IPS DF 19.7 (cell line): ENCODE measurements at places on chromosomes 4 and X.

- no peak for DNase-seq
Measured at GRCh38 chrX:104315555-104315954, 60.8 kb upstream of the ESX1 start.

- no peak for DNase-seq
Measured at GRCh38 chr4:87543835-87544461, 14.8 kb upstream of the SPARCL1 start.

- no peak for DNase-seq
Measured at GRCh38 chr4:113837397-113837796, 75.9 kb upstream of the CAMK2D start.

GRCh38 chr4:183783991-183784553 is 121.0 kb upstream of the STOX2 start:
- DNase-seq, result no peak

GRCh38 chr4:134636338-134637051 is 434.9 kb upstream of the PABPC4L start:
- no peak for DNase-seq

DNA sequence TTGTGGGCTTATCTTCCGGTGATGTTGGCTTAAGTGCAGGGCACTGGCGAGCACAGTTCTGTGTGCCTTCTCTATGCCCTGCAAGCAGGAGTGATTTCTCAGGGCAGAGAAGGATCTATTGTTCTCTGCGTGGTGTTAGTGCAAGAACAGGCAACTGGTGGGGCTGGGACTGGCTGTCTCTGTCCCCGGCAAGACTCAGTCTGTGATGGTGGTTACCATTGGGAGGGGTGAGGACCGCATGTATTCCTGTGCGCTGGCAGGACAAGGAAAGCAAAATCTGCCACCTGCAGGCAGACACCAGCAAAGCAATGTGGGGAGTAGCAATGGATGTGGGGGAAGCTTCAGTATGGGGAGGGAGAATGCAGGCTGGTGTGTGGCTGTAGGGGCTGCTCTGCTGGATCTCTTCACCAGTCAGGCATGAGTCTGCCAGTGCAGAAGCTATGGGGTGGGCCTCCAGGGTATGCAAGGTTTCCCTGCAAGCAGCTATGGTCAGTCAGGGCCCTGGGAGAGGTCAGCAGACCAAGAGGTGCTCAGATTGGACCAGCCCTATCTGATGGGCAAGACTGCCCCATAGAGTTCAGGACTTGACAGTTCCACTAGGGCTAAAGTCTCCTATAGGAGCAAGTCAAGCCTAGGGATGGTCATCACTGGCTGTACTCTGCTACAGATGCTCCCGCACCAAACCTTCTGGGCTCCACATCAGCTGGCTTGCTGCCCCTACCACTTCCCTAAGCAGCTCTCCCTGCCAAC is 16.8 kb downstream of the PF4 start:
- DNase-seq, result peak; percentile 78

- DNase-seq, result no peak
Measured at GRCh38 chr4:16706251-16706650, 192.2 kb downstream of the LDB2 start.

DNA sequence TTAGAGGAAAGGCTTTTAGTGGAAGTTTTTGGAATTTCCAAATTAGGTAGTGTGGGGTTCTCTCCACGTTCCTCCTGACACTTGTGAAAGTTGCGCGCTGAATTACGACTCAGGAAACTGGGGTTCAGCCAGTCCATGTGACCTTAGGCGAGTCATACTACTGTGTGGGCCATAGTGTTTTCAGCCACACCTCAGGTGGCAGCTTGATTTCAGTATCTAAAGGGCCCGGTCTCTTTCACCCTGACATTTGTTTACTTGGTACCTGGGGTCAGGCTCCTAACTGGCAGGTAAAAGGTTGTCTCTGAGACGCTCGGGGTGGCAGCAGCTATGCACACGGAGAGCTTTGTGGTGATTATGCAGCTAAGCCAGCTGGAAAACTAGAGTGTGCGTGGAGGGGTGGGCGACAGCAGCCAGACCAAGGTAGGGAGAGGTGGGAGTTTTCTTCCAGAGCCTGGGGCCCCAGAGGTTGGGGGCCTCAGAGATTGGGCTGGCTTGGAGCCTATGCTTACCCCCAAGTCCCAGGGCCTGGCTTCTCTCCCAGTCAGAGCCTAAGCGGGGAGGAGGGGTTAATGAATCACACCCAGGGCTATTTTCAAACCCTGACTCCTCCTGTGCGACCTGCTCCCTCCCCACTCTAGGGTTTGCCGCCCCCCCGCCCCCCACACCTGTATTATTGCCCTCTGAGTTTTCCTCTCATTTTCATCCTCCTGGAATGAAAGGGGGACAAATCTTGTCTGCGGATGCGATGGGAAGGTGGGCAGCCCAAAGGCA is 47.2 kb downstream of the STARD8 start:
- no peak for DNase-seq

DNA sequence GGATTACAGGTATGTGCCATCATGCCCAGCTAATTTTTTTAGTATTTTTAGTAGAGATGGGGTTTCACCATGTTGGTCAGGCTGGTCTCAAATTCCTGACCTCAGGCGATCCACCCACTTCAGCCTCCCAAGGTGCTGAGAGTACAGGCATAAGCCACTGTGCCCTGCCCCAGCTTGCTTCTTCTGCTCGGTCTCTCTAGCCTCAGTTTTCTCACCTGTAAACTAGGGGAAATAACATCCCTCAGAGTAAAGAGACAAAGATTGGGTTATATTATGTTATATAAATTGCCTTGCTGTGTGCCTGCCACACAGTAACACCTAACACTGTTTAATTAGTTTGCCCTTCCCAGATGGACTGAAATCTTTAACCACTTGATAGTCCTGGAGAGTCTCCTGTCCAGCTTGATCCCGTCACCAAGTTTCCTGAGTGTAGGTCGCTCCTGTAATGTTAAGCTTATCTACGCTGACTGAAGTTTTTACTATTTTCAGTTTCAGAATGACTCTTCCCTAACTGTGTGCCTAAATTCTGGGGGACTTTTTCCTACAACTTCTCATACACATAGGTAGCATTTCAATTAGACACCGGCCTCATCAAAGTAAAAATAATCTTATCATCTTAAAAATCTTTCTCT is 412.7 kb upstream of the TENM3 start:
- no peak for DNase-seq
